ENCODE measurements at places on chromosomes 7 and 10.

- DNase-seq: no peak
These were observed 13.3 kb upstream of the IFIT1B start for GRCh38 chr10:89364531-89364930.

- DNase-seq: no peak
These were observed 65.7 kb downstream of the VSTM4 start for GRCh38 chr10:49049660-49050059.

GRCh38 chr10:49516216-49516970, 22.5 kb downstream of the ERCC6 start:
- no peak for DNase-seq

GRCh38 chr7:27201580-27202017, 1.7 kb upstream of the HOXA13 start:
- peak; percentile 27 for DNase-seq

GRCh38 chr10:101856626-101857025, 13.0 kb upstream of the KCNIP2 start:
- no peak for DNase-seq

- no peak for DNase-seq
These were observed 161.5 kb upstream of the AGR3 start for GRCh38 chr7:17043012-17043877.

DNA sequence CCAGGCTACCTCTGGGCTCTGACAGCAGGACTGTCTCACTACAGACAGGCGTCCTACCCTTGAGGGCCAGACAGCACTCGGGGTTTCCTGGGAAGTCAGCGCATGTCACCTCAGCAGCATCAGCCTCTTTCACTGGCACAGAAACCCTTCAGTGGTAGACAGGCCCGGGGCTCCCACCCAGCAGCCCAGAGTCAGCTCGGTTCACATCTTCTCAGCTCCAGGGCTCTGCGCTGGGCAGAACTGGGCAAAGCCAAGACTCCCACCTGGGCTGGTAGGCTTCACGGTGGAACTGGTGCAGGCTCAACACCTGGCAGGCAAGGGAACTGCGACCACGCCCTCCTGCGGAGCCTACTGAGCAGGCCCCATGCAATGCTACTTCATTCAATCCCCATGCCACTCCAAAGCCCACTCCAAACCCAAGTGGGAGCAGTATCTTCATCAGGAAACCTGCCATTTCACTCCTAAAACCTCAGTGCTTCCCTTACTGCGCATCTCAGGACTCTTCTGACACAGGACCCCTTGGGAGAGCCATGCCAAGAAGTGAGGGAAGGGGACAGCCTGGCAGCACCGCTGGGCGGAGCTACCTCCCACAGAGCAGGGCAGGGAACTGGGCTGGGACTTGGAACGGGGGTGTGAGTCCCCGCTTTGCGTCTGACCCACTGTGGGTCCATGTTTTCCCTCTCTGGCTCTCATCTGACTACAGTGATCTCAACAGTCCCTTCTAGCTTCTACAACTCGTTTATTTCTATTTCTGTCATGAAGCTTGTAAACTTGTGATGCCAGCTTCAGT, 60.4 kb downstream of the SCRN1 start:
- DNase-seq: no peak

DNA sequence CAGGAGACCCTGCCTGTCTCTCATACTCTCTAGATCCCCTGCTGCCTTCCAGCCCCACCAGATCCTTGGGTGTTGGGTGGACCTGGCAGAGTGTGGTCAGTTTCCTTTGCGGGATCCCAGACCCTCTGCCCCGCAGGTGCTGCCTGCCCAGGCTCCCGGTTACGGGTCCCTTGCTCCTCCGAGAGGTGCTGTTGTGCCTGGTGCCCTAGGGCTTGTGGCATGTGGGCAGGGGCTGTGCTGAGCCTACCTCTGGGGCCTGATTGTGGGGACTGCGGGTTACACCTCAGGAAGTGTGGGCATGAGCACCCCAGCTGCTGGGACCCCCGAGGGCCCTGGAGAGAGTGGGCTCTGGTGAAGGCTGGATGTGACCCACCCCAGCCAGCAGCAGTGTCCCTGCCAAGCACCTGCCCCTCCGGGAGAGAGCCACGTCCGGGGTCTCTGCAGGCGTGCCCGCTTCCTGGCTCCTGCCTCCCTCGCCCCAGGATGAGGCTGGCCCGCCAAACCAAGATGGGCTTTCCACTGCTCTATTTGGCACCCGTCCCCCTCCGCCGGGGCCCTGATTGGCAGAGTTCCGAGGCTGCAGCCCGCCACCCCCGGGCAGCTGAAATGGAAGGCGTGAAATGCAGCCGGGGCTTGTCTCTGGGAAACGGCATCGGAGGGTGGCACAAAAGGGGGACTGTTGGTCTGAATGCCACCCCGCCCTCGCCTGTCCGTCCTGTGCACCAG, 17.0 kb downstream of the CLIP2 start:
- DNase-seq: no peak

GRCh38 chr7:93515144-93515543, 59.4 kb downstream of the CALCR start:
- no peak for DNase-seq

- no peak for DNase-seq
These were observed 205.3 kb upstream of the HABP2 start for GRCh38 chr10:113347508-113347907.

- DNase-seq: no peak
These were observed 50.9 kb upstream of the CDCA7L start for GRCh38 chr7:21996641-21997040.

- DNase-seq: peak; percentile 87
These were observed 9.3 kb upstream of the CHCHD1 start for GRCh38 chr10:73772281-73773151.

DNA sequence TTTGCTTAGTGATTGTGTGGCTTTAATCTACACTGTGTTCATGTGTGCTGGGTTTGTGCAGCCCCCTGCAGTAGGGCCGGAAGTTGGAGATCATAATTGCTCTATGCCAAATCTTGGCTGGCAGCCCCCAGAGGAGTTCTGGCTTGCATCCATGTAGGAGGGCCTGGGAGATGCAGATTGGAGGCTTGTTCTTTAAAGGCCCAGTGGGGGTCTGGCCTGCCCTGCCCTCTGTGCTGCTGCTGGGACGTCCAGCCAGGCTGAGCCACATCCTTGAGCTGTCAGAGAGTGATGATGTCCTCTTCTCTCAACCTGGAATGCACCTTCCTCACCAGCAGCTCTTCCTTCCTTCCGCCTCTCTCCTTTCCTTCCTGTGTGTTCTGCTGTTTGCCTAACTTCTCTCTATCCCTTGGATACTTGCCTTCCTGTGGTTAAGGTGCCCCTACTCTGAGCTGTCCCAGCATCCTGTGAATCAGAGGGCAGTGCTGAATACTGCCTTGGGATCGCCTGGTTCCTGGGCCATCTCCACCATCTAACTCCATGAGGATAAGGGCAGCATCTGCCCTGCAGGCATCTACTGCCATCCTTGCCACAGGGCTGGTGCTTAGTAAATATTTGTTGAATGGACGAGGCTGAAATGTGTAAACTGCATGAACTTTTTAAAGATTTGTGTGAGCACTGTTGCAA, 30.2 kb downstream of the DOCK1 start:
- DNase-seq: no peak

DNA sequence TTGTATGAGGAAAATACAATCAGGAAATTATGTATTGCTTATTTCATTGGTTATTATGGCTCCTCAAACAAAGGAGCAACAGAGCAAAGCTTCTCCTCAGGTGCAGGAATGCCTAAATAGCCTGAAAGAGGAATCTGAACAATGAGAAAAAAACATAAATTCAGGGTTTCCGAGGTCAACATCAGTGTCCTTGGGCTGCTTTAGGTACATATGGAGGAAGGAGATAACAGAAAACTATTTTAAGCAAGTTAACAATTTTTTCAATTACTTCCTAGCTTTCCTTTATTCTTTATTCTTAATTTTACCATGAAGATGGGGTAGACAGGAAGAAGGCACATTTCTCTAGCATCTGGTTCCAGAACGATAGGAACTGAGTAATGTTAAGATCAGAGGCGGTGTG, 14.0 kb downstream of the SLC16A9 start:
- DNase-seq: no peak

- DNase-seq: no peak
These were observed 78.0 kb upstream of the MACROH2A2 start for GRCh38 chr10:69974551-69975155.

- no peak for DNase-seq
These were observed 1.1 kb upstream of the MTPAP start for GRCh38 chr10:30349967-30350735.

DNA sequence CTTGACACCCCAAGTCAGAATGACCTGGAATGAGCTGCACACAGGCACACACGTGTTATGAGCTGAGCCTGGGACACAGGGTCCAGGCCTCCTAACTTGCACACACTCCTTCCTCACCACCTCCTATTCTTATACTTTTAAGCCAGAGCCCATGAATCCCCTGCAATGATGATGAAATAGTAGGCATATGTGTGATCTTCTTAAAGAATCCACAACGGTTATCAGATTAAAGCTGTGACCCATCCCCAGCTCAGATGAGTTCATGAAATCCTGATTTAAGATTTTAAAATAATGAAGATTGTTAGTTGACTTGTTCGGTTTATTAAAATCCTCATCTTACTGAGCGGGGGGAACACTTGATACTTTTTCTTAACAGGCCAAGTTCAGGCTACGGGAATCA, 38.6 kb downstream of the PITRM1 start:
- DNase-seq: no peak

DNA sequence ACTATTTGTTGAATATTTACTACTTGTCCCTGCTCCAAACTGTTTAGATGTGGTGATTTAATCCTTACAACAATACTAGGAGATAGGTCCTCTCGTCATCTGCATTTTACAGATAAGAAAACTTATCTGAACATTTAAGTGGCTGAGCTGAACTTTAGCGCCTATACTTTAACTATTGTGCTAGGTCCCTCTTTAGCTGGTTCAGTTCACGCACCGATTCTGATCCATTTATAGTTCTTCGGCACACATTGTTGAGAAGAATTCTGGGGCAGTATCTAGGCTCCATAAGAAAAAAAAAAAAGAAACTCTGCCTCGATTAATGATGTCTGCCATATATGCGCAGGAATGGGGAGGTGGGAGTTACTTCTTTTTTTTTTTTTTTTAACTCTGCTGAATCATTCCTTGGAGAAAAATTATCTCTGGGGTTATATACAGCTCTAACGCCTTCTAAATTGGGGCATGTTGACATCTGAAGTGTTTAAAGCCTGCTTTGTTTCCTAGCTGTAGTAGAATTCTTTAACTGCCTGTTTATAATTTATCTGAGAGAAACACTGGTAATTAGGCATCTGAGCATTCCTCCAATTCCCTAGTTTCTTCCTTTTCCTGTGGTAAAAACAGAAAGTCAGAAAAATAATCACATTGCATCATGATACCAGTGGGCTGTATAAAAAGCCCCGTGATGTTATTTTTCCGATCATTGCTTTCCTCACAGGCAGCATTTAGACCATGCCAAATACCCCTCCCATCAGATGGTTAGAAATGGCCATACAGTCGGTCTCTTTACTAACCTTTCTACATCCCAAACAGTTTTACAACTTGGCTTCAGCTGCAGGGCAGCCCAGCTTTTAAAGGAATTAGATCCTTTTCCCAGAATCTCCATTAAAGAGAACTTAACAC, 98.5 kb upstream of the KDM7A start:
- DNase-seq: no peak

- no peak for DNase-seq
These were observed 864 bp downstream of the PSTK start for GRCh38 chr10:122981066-122981464.

GRCh38 chr7:101589976-101590662, 39.0 kb downstream of the MYL10 start:
- no peak for DNase-seq

- DNase-seq: peak; percentile 14
These were observed 602.1 kb upstream of the FOXK1 start for GRCh38 chr7:4079956-4080355.

- peak; percentile 17 for DNase-seq
These were observed 23.9 kb upstream of the ZNF273 start for GRCh38 chr7:64879086-64879730.

DNA sequence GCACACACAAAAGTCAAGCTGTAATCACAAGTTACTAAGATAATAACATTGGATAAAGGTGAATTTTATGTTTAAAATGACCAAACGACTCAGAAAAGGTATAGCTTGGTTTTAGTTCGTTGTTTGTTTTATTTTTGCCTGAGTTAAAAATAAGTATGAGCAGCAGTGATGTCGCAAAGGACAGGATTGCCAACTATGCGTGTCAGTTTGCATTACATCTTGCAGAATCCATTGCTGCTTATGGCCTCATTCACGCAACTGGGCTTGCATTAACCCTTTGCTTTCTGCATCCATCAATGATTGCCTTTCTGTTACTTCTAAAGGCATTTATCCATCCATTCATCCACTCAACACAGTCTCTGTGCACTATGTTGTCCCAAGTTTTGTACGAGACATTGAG, 389.6 kb downstream of the DPP6 start:
- DNase-seq: no peak

DNA sequence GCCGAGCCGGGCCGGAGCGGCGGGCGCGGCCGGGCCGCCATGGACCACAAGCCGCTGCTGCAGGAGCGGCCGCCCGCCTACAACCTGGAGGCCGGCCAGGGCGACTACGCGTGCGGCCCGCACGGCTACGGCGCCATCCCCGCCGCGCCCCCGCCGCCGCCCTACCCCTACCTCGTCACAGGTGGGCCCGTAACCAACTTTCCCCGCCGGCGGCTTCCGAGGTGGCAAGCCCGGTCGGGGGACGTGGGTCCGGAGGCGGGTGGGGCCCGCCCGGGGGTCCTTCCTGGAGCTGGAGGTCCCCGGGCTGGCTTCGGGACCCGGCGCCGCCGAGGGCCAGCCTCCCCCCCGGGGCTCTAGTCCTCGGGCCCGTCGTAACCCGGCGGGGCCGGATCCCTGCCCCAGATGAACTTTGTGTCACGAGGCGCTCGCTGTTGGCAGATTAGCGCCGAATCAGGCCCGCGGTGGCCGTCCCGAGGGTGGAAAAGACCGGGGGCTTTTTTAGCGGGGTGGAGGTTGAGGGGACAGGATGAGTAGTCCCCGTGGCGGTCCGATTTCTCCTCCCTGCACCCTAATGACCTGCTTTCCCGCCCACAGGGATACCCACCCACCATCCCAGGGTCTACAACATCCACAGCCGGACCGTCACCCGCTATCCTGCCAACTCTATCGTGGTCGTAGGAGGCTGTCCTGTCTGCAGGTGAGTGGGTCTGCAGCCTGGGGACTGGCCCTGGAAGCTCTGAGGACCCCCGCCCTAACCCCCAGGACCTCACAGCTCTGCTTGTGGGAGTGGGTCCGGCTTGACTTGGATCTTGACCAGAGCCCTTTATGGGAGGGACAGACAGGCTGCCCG, 496 bp downstream of the BRI3 start:
- peak; percentile 56 for DNase-seq

- no peak for DNase-seq
These were observed 36.2 kb downstream of the NAMPT start for GRCh38 chr7:106248600-106248999.

DNA sequence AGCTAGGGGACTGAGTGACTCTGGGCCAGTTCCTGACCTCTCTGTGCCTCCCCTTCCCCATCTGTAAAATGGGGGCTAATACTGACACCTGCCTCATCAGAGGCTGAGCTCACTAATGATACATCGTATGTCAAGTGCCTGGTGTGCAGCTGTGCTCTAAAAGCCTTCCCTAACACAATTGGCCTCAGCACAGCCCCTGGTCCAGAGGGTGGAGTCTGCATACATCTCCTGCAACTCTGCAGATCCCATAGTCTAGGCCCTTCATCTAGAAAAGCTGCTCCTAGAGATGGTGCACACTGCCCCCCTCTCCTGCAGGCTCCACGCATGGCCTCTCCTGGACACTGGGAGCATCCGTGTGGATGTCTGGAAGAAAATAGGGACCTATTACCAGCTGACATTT, 255.0 kb downstream of the RPS24 start:
- no peak for DNase-seq
